Foreskin keratinocyte (primary cell): ENCODE measurements at places on chromosomes 6 and 20. TPM values are rescaled to one million over a fixed set of nuclear protein-coding genes. Genes with fewer than 3 reads are reported as not detected.

The MYMX gene
- not detected in 2 replicates for polyA plus RNA-seq

The TULP4 gene
- polyA plus RNA-seq, result 2.0 and 2.2 TPM in 2 replicates

The GPLD1 gene
- polyA plus RNA-seq, result not detected in 2 replicates

The CST4 gene
- polyA plus RNA-seq, result not detected in 2 replicates

The IL17F gene
- not detected in 2 replicates for polyA plus RNA-seq

The POM121L2 gene
- polyA plus RNA-seq, result not detected in 2 replicates

The KCNG1 gene
- polyA plus RNA-seq, result 10.5 and 22.9 TPM in 2 replicates

The ADGRF5 gene
- polyA plus RNA-seq, result not detected in 2 replicates

The SLA2 gene
- polyA plus RNA-seq, result 0.03 TPM in 1 of 2 replicates, not detected in the other

The PREX1 gene
- 0.31 and 0.62 TPM in 2 replicates for polyA plus RNA-seq

The SOX18 gene
- polyA plus RNA-seq, result 0.03 and 0.04 TPM in 2 replicates

The TBX18 gene
- not detected in 2 replicates for polyA plus RNA-seq

The SNAP25 gene
- polyA plus RNA-seq, result not detected in 2 replicates

The GABRR1 gene
- polyA plus RNA-seq, result not detected in 2 replicates

The FRK gene
- polyA plus RNA-seq, result 0.41 and 0.45 TPM in 2 replicates

The GPX5 gene
- not detected in 2 replicates for polyA plus RNA-seq

The FAM209B gene
- polyA plus RNA-seq, result 0.40 and 0.54 TPM in 2 replicates

The C20orf96 gene
- 3.2 and 3.8 TPM in 2 replicates for polyA plus RNA-seq

The TFAP2B gene
- 0.23 and 0.63 TPM in 2 replicates for polyA plus RNA-seq

The OR2J2 gene
- polyA plus RNA-seq, result not detected in 2 replicates

The GGT7 gene
- 8.5 and 9.3 TPM in 2 replicates for polyA plus RNA-seq
